ENCODE measurements at places on chromosomes 2 and 18.

- DNase-seq = no peak
These were observed 125.1 kb downstream of the ATL2 start for GRCh38 chr2:38251940-38252339.

DNA sequence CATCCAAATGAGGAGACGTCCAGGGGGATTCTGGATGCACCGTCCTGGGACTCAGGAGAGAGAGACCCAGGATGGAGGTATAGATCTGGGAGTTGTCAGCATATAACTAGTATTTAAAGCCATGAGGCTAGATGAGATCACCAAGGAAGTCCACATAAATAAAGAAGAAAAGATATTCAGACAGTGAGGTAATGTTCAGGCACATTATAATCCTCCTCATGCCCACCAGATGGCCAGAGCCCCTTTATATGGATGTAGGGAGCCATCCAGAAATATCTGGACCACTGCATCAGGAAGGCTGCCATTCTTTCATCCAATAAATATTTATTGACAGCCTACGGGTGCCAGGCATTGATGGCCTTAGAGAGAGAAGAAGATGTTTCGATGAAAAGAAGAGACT is 21.2 kb upstream of the NCKAP5 start:
- DNase-seq = no peak

- DNase-seq = no peak
These were observed 152.3 kb downstream of the DTNB start for GRCh38 chr2:25521126-25521525.

GRCh38 chr2:217271813-217272212 is 411.9 kb upstream of the TNP1 start:
- DNase-seq = no peak

DNA sequence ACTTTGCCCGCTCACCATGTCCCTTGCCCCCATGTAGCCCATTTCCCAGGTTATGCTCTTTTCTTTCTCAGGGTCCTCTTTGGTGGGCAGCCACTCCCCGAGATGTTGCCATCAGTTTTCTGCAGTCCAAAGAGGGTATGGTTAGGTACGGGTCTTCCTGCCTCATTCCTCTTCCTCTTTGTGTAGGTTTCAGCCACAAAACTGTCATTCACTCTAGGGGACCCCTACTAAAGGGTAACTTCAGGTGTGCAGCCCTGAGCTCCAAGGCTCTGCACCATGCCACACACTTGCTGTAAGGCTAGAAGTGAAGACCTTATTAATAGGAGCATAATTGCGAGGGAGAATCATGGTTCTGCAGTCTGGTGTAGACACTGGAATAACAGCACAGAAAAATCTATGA is 99.8 kb upstream of the ZNF397 start:
- DNase-seq = no peak

GRCh38 chr2:202009581-202009980 is 24.1 kb upstream of the FZD7 start:
- DNase-seq = no peak

GRCh38 chr2:21332993-21333625 is 209.3 kb downstream of the TDRD15 start:
- DNase-seq = no peak

DNA sequence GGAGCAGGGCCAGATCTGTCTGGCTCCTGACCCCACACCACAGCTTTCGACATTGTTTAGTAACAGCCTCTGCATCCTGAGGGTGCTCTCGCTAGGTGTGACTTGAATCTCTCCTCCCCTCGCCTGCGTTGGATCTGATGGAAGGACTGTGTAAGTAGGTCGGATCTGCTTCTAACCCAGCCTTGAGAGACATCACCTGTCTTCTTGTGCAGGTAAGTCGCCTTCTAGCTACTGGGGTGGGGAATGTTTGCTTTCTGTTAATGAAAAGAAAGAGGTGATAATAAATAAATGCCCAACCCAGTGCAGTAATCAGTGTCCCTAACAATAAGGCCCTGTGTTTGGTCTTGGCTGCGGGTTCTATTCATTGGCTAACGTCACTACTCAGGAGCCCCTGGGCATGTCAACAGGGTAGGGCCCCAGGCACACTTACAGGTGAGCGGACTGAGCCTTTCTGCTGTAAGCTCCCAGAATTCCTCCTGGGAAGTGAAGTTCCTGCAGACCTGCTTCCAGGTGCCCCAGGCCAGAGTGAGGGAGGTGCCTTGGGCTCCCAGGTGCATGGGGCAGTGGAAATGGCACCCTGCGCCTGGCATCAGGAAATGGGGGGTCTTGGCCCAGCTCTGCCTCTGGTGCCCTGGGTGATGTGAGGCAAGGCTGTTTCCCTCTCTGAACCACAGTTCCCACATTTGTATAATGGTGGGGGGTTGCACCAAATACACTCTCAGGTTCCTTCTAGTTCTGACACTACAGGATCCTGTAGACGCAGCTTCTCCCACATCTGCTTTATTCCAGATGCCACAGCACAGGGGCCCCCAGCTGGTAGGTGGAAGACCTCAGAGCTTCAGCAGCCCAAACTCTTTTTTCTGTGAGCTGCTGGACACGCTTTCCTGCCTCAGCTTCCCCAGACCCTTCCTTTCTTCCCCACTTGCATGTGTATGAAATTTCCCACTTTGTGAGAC is 11.2 kb upstream of the FOSL2 start:
- DNase-seq = no peak

GRCh38 chr2:18238209-18238608 is 322.2 kb downstream of the RDH14 start:
- no peak for DNase-seq

DNA sequence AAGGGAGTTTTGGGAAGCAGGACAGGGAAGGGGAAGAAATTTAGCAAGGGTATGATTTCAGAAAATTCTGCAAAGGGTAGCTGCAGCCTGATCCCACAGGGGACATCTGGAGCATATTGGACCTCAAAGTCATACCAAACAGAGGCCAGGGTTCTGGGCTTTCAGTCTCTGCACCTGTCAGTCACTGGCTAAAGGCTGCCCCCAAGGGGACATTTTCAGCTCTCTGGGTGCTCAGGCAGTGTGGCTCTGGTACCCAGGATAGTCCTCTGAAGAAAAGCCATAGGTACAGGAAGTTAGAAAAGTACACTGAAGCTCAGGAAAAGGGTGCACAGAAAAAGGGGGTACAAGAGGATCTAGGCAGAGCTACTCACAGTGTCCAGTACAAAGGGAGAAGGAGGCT is 149.2 kb downstream of the INSIG2 start:
- no peak for DNase-seq
